Germinal center (tissue), 1 donor: ENCODE measurements at places on chromosomes 3 and 15.
A peak's percentile ranks its signal among the peaks of the same experiment; 100 is the strongest.

GRCh38 chr3:66985336-66985920 lies 12.7 kb upstream of the KBTBD8 start:
- DNase-seq: no peak

DNA sequence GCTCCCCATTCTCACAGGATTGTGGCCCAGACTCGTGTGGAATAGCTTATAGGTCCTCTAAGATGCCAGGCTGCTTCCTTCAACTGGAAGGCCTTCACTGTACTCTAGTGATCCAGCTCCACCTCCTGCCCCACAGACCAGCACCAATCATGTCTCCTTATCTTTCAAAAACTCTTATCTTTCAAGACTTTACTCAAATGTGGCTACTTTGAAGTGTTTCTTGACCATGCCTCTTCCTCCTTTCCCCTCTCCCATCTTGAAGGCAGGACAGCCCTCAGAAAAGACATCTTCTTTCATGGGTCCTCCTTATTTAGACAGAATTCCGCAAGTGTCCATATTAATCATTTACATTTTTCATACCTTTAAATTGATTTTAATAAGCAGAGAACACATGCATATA lies 142.3 kb downstream of the CHST2 start:
- DNase-seq: no peak

DNA sequence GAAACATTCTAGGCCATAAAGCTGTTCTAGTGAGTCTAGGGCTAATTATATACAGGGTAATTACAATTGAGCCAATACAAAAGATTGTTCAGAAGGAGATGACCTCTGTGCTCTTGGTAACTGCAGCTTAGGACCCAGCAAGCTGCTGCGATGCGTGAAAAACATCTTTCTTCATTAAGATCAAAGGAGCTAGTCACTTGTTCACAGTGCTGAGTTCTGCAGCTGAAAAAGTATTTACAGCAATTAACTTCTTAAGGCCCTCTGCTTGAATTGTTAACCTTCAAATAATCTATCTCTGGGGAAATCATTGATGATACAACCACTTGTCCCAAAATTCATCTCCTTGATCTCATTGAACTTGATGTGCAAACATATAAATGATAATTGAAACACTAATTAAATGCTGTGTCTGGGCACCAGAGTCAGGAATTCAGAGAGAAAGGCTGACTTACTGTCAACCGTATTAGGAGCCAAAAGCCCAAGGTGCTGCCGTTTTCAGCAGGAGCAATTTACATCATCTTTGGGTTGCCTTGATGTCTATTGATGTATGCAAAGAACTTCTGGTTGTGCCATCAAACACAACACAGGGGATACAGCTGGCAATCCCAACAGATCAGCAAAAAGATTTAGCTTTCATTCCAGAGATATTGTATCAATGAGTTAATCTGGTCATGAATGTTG lies 213.0 kb downstream of the NECTIN3 start:
- DNase-seq: no peak

DNA sequence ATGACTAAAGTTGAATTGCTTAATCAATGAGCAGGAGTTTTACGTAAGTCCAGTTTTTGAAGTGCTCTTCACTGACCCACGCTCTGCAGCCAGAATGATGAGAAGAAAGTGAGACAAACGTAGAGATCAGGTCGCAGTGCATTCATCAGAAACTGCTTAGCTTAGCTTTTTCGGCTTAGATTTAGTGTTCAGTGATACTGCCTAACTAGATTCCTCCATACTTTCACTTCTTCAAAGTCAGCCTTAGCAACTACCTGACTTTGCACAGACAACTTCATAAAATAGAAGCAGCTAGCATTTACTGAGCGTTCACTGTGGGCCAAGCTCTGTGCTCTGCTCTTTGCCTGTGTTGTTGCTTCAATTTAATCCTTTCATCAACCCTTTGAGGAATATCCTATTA lies 116.1 kb downstream of the KCNH8 start:
- peak; percentile 18 for DNase-seq

- DNase-seq: no peak
Observed at GRCh38 chr3:50260942-50261441, 8.0 kb upstream of the SEMA3B start.

DNA sequence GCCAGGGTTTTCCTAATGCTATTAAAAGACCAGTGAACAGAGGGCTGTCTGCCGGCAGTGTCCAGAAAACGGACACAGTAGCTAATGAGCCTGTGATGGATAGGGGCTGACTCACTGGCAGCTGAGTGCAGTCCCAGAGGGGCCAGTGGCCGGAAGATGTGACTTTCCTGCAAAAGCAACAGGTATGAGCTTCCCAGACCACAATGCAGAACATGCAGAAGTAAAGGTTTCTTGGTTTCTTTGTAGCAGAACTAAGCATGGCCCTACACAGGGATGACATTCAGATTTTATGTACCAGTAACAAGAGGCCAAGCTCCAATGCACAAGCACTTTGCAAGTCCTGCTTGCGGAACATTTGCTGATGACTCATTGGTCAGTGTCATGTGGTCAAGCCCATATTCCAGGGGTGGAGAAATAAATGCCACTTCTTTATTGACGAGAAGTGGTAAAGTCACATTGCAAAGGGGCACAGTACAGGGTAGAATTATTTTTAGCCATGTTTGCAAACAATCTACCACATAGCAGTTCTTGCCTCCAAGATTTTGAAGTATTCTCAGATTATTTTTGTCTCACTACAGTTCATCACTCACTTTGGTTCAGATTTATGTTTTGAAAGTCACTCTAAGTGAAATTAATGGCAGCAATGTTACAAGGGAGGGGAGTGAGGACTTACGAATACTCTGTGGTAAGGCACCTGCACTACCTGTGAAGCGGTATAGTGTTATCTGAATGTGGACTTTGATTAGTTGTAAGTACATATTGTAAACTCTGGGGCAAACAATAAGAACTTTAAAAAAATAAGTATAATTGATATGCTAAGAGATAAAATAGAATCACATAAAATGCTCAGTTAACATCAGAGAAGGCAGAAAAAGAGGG lies 263.3 kb downstream of the ABHD5 start:
- no peak for DNase-seq

- DNase-seq: no peak
Observed at GRCh38 chr3:137761563-137762503, 2.3 kb upstream of the SOX14 start.

GRCh38 chr3:68360492-68360891 lies 571.9 kb downstream of the TAFA4 start:
- DNase-seq: no peak

DNA sequence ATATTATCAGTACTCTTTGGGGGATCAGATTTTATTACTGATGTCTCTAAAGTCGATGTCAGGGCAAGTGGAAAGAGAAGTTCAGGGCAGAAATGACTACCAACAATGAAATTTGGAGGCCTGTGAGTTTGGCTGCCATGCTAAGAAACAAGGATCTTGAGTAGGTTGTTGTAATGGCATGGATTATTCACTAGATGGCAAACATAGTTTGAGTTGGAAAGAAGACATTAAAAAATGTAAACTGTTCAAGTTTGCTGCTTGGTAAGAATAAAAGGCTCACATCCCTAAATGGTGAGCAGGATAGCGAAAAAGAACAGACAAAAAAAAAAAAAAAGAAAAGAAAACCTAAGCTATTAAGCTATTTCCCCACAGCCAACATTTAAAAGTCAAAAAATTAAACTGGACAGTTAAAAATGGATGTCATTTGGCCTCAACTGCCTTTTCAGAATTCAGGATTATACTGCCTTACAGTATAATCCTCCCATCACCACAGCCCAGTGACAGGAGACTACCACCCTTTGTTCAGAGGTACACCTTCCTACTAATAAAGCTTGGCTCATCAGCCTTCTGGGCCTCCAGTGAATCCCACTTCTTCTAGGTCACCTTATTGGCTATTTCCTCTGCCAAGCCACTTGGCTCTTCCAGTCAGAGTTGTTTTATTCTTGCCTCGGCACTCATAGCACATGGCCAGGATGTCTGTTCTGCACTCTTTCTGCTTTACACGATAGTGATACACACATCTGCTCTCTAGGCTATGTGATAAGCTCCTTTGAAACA lies 163.7 kb downstream of the PLD1 start:
- DNase-seq: peak; percentile 10

GRCh38 chr3:51332156-51332555 lies 52.9 kb upstream of the MANF start:
- no peak for DNase-seq

DNA sequence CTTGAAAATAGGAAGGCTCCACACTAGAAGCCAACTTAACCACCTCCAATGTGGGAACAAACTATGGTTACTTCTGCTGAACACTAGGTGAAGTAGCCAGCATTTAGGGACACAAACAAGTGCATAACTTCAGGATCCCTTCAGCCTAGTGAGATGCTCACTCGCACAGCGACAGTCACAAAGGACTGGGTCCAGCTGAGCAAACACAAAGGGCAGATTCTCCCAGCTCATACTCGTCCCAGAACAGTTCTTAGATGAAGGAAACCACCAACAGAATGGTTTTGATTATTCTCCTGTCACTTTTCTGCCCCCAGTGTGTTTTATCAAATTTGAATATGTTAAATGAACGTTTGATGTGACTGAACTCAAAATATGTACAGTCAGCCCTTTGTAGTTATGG lies 201.6 kb downstream of the KCNAB1 start:
- no peak for DNase-seq

DNA sequence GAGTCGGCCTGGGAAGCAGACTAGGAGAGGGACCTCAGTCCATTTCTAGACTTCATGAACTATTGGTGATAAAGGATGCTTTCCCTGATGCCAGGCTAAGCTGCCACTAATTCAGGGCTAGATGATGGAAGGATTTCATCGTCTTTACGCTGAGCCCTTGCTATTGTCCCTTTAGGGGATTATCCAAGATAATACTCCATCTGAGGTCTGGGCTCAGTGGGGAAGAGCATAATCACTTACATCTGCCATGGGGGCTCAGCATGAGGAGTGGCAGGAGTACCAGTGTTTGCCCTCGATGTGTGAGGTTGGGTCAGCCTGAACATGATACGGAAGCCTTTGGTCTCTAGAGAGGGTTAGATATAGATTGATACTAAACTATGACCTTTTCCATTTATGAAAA lies 47.3 kb downstream of the PTPRG start:
- DNase-seq: no peak

DNA sequence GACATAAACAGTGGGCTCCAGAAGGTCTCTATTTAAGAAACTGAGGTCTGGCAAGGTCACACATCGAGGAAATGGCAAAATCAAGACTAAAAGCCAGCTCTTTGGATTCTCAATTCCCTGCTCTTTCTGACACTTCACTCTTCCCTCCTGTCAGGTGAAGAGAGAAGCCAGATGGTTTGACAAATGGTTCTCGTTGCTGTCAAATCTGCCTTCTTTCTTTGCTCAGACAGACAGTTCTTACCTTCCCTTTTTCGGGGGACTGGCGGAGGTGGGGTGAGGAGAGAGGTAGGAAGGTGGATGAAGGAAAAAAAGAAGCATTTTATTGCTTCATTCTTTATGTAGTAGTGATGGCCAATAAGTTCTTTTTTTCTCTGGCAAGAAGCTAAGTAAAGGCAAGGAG lies 133.4 kb downstream of the LPP start:
- no peak for DNase-seq

GRCh38 chr15:99102332-99103235 lies 2.3 kb upstream of the SYNM start:
- no peak for DNase-seq

GRCh38 chr3:150434234-150434633 lies 26.1 kb downstream of the TSC22D2 start:
- DNase-seq: no peak

DNA sequence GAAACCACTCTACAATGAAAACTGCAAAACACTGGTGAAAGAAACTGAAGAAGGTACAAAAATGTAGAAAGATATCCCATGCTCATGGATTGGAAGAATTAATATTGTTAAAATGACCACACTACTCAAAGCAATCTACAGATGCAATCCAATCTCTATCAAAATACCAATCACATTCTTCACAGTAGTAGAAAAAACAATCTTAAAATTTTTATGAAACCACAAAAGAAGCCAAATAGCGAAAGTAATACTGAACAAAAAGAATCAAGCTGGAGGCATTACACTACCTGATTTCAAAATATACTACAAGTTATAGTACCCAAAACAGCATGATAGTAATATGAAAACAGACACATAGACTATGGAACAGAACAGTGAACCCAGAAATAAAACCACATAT lies 36.9 kb downstream of the TXNRD3 start:
- DNase-seq: no peak

DNA sequence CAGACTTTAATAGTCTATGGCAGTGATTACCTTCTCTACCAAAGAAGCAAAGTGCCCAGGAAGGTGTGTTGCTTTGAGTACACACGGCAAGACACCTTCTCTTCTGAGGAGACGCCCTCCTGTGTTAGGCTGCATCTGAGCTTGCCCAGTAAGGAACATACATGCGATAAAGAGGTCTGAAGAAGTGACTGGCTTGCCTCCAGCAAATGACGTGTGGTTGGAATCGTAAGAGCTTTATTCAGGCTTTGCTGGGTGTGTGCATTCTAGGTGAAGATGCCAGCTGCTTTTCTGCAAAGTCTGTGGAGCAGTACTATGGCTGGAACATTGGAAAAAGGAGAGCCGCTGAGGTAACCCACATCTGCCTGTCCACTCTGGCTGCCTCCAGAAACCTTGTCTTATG lies 22.4 kb downstream of the MAP6D1 start:
- DNase-seq: no peak

- DNase-seq: no peak
Observed at GRCh38 chr15:54206586-54207321, 228.5 kb downstream of the UNC13C start.

DNA sequence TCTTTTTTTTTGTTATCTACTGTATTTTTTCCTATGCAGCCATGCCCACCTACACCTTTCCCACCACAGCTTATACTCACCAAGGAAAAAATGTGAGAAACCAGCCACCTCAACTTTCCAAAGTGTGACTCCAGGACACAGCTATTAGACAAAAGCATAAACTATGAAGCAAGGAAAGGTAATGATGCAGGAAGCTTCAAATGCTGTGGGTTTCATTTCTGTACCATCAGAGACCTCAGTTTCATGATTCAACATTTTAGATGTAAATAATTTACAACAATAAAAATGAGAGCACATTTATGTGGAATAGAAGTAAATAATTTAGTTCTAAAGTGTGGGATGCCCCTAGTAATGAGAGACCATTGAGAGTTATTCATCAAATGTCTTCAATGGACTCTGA lies 115.1 kb downstream of the CDIN1 start:
- DNase-seq: no peak
